CD4-positive, alpha-beta memory T cell (primary cell): ENCODE measurements at places on chromosomes 7 and 10.

DNA sequence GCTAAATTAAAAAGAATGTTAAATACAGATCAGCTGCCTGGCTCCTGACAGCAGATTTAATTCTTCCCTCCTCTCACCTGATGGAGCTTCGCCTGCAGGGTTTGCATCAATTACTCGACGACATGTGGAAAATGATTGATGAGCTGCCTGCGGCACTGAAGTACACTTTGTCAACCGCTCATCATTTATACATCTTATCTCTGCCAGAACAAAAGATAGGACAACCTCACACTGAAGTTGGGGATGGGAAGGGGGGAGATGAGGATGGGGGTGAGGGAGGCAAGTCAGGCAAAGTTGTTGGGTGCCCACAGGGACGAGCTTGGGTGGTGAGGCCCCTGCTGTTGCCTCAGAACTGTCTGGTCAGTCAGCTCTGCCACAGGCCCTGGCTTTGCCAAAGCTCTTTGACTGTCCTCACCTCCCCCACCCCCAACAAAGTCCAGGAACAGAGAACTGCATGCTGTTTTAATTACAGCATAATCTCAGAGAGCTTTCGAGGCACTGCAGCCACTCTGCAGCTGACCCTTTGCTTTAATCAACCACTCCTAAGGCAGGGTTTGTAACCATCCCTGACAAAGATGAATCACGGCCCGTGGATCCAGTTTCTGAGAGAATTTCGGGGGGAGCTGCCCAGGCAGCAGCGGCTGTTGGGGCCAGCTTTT is 702.3 kb downstream of the LRMDA start:
- DNase-seq, result no peak

DNA sequence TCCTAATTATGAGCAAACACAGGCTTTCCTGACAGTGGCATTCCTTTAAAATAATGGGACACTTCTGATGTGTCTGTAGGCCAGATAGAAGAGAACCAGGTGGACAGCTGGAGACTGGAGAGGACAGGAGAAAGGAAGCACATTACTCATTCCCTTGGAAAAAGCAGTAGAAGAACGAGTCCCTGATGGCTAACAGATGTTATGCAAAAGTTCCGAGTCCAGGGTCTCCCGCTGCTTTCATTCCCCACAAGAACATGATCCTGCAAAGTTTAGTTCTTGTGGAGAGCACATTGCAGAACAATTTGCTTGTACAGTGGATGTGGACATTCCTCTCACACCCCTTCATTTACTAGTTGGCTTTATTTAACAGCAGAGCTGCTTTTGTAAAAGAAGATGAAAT is 137.6 kb downstream of the GPAM start:
- DNase-seq, result no peak

- DNase-seq, result no peak
These were observed 434.8 kb upstream of the NPVF start for GRCh38 chr7:25662841-25663800.

- no peak for DNase-seq
These were observed 82.6 kb downstream of the ATE1 start for GRCh38 chr10:121845044-121845784.

GRCh38 chr10:86813101-86813500 is 56.7 kb downstream of the BMPR1A start:
- no peak for DNase-seq
